Activated CD4-positive, alpha-beta T cell treated with anti-CD3 and anti-CD28 coated beads, Interleukin-2, Interleukin-6, amounts not matched to agents 100 ng/mL and 50 ng/mL, durations not matched to agents 16 hours and 8 hours (primary cell): ENCODE measurements at places on chromosomes 1 and 21.

DNA sequence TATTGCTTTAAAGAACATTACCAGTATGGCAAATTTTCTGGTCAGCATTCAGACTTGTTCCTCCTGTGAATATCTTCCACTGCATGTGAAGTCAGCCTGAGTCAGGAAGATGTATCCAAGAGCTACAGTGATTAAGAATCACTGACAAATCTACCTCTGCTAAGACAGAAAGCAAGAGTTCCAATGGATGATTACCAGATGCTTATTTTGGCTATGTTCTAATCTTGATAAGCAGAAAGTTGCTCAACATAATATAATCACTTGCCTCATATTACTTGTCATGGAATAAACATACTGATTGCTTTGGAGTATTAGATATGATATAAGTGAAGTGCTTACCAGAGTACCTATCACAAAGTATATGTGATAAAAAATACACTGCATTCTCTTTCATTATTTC is 738.1 kb downstream of the ADGRL2 start:
- no peak for DNase-seq

GRCh38 chr1:198880818-198881597 is 242.2 kb downstream of the PTPRC start:
- peak; percentile 62 for DNase-seq

- no peak for DNase-seq
Observed at GRCh38 chr1:204545881-204546280, 29.7 kb downstream of the MDM4 start.

DNA sequence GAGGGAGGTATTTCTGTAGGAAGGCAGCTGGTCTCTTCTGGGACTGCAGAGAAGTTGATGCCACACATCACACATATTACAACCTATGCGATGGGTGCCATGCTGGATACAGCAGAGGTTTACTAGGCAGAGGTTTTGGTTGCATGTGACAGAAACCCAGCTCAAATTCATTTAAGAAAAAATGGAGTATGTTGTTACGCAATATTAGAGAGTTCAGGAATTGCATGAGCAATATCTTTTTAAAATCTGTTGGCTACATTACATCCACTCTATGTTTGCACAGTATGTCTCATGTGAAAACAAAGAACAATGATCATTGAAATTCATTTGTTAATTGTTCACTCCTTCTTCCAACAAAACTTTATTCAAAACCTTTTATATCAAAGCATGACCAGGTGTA is 425.2 kb downstream of the RWDD3 start:
- no peak for DNase-seq

DNA sequence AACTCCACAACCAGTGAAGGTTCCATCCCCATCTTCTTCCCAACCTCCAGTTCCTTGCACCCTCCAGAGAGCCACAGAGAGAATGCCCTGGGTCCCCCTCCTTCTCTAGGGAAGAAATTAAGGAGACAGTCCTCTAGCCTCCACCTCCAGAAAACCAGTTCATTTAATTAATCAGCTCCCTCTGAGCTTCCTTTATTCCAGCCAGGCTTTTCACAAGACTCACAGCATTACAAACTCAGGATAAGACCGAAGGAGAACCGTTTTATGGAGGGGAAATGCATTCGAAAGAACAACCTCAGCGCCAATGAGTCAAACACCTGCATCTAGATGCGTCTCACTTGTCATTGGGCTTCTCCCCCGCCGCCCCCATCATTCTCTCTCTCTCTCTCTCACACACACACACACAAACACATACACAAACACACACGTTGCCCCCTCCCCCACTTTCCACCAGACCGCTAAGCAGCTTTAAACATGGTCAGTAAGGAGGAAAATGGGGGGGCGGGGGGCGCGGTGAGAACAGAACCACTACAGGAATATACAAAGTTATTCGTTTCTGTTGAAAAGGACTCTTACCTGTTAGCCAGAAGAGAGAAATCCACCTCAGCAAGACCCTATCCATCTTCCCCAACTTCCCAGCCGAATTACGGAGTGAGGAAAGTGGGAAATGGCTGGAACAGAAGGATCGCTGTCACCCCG is 544 bp downstream of the ILDR2 start:
- DNase-seq: peak; percentile 31

DNA sequence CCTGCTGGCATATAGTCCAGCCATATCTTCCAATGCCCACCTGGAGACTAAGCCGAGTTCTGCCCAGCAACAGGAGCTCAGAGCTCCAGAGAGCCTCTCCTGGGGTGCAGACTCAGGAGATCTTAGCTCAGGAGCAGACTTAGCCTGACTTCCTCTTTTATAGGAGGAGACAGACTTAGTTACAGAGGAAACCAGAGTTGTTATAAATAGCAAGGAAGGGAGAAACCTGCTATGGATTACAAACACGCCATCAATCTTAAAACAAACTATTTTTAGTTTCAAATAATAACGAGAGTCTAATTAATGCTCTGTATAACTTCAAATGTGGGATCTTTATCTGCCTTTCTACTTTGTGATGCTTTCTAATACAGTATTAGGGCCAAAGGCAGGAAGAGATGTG is 3.3 kb upstream of the KIF21B start:
- no peak for DNase-seq

GRCh38 chr1:91335603-91336002 is 69.0 kb downstream of the HFM1 start:
- no peak for DNase-seq

DNA sequence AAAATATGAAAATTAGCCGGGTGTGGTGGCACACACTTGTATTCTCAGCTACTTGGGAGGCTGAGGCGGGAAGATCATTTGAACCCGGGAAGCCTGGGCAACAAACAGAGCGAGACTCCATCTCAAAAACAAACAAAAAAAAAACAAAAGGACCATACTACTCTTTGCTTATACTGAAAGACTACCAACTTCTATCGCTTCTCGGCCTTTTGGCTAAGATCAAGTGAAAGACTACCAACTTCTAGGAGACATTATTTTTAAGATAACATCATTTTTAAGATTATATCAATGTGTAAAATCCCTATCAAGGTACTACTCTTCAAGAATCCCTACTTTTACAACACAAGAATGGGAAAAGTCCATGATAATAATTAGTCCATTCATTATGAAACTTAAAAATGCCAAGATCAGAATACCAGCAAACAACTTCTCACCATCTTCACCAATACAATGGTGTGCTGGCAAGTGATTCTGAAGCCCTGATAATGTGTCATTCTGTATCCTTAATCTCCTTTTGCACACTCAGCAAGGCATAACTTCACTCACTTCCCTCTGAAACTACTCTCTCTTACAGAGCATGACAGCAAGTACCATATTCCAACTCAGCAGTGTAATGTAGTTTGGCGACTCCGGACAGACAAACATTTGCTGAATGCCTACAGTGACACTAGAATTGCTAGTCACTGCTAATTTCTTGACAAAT is 1.7 kb downstream of the PTP4A2 start:
- peak; percentile 68 for DNase-seq

GRCh38 chr1:150192012-150192411 is 42.3 kb downstream of the PLEKHO1 start:
- no peak for DNase-seq

- DNase-seq: no peak
Observed at GRCh38 chr21:45164838-45165237, 90.5 kb downstream of the ADARB1 start.

DNA sequence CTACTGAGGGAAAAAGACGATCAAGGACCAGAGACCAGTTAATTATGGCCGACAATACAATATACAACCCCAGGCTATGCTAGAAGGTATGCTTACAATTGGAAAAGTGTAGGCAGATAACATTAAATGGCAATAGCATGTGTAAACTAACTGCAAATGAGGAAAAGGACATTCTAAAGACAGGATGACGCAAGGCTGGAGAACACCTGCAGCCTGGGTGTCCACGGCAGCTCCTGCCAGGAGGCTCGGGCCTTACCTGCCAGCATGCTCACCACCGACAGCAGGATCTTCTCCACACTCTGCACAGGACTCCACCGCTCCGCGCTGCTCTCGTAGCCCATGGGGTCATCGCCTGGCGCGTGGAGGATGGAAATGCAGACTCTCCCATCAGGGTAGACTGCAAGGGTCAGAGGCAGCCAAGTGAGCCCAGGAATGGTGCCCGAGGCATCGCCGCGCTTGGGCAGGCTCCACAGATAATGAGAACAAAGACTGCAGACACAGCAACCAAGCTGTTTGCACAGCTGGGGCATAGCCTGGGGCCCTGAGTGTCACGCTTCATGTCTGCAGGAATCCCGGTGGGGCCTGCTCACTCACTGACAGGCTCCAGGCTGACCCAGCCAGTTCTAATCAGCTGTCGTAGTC is 28.2 kb downstream of the UBE2G2 start:
- DNase-seq: no peak
